ENCODE measurements at places on chromosomes 4 and X.

DNA sequence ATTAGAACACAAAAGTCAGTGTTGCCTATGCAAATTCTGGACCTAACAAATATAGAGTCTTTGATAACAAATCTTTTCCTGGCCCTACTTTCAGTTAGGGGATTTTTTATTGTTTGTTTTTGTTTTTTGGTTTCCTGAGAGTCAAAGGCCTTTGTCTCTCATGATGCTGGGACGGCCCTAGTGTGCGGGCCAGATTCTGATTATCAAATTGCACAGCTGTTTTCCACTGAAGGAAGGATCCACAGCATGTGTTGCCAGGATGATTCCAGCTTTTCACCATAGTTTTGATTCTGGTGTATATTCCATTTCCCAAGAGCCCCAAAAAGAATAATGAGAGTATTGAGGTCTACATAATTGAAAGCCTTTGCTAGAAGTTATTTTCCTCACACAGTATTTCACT, 248.2 kb downstream of the CAMK2D start:
- no peak for DNase-seq

- DNase-seq, result peak; percentile 76
Observed at GRCh38 chr4:69830560-69831269, 29.2 kb downstream of the SULT1E1 start.

- no peak for DNase-seq
Observed at GRCh38 chrX:104282166-104282725, 27.5 kb upstream of the ESX1 start.

- no peak for DNase-seq
Observed at GRCh38 chr4:6425911-6426310, 46.5 kb downstream of the PPP2R2C start.

GRCh38 chr4:27357283-27357682, 496.6 kb downstream of the STIM2 start:
- DNase-seq, result peak; percentile 21
